ENCODE measurements at places on chromosomes 2 and 18. TPM values are rescaled to one million over a fixed set of nuclear protein-coding genes. Genes with fewer than 3 reads are reported as not detected.

- DNase-seq = no peak
Observed at GRCh38 chr18:22385718-22386117, 32.0 kb downstream of the CTAGE1 start.

DNA sequence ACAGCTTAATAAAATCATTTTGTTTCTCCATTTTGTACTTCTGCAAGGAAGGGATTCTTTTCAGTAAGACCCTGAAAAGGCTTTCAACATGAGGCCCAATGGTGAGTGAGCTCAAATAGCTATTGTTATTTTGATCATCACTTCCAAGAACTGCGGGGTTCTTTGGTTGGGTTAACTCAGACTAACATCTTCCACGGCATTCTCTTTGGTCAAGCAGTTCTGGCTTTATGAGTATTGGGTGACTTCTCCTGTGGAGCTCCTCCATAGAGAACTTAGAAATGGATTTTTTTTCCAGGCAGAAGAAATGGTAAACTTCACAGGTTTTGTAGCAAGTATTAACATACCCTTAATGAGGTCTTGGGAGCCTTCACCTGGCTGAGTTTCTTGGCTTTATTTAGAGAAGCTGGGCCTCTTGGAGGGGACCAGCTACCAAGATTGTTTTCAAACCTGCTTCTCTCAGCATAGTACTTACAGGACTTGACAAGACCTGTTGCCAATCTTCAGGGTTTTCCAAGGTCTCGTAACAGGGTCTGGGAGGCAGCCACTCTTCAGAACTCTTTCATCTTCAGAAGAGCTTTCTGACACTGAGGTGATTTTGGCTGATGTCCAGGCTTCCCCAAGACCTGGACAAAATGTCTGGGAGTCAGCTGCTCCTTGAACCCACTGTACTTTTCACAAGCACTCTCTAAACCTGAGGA, 353.2 kb upstream of the ETAA1 start:
- DNase-seq = no peak

DNA sequence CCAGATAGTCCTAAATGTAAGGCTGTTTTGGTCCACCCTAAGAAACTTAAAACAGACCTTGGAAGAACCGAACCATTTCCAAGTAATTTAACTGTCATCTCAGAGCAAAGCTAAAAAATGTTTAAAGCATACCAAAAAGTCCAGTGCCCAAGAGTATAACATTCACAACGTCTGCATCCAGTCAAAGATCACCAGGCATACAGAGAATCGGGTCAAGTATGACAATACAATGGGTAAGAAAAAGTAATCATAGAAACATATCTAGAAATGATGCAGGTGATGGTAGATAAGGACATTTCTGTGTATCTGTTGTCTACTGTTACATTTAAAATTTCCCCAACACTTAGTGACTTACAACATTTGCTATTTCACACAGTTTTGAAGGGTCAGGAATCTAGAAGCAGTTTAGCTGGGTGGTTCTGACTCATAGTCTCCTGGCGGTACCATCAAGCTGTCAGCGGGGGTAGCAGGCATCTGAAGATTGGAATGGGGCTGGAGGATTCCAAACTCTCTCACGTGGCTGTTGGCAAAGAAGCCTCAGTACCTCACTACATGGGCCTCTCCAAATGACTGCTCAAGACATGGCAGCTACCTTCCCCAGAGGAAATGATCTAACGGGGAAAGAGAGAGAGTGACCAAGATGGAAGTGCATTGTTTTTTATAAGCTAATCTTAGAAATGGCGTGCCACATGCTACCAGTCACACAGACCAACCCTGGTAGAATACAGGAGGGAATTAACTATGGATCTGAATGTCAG, 36.6 kb upstream of the DYNC2LI1 start:
- no peak for DNase-seq

GRCh38 chr2:148430101-148430500, 214.4 kb upstream of the EPC2 start:
- DNase-seq = no peak

- DNase-seq = no peak
Observed at GRCh38 chr18:35588995-35589394, 7.5 kb downstream of the GALNT1 start.

Gene ANKRD62
- not detected for total RNA-seq

DNA sequence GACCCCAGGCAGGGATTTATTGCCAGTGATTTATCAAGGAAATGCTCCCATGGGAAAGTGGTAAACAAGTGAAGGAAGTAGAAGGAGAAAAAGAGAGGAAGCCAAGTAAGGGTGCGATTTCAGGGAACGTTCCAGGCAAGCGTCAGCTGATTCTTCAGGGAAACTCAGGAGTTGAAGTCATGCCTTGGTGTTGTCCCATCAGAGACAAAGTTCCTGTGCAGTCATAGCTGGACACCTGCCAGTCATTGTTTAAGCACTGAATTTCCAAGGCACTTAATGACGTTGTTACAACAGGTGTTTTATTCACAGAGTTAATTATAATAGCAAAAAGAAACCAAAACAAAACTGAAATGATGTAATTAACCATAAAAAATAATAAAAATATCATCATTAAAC, 381.8 kb upstream of the CRIM1 start:
- DNase-seq = no peak

- no peak for DNase-seq
Observed at GRCh38 chr2:124283096-124283495, 258.0 kb downstream of the CNTNAP5 start.

GRCh38 chr2:170307555-170308351, 129.8 kb downstream of the MYO3B start:
- DNase-seq = no peak

DNA sequence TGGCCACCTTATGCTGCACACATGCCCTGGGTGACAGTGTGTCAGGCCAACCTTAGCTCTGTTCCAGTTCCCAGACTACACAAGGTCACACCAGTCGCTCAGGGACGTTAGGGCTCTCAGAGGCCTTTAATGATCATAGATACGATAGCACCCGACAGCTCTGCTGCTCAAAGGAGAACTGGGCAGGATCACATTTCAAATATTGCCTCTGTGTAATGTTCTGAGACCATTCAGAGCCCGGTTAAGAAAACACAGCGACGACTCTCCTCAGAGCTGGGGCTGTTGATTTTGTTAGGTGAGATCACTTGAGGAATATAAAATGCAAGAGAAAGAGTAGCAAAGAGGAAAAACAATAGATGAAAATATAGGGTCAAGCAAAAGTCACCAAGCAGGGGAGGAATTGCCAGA, 166.6 kb upstream of the TANK start:
- DNase-seq = no peak

- DNase-seq = no peak
Observed at GRCh38 chr18:24033641-24034412, 19.3 kb downstream of the TTC39C start.

GRCh38 chr2:196537311-196537710, 102.2 kb upstream of the CCDC150 start:
- DNase-seq = no peak

Gene KIF5C
- total RNA-seq = 18.3 TPM

- no peak for DNase-seq
Observed at GRCh38 chr2:34831096-34831495, 1232.0 kb upstream of the FAM98A start.

DNA sequence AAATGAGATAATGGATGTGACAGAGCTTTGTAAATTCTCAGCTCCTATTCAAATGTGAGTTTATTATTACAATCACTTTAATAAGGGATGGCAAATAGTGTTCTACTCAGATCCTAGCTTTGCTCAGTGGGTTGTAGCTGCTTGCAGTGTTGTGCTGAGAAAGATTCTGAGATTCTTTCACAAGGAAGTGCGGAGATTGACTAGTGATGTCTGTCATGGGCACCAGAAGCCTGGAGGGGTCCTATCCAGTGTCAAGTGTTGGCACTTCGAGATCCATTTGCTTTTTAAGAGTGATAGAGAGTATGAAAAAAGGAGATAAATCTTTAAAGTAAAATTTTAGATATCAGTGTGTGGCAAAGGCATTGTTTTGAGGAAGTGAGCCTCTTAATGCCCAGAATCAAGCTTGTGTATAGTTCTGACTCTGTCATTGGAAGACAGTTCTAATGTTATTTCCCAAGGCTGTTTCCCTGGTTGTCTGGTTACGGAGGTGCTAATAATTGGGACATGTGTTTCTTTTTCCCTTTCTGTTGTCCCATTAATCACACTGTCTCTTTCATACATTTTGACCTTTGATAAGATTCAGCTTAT, 181.7 kb upstream of the SPRED2 start:
- DNase-seq = no peak

DNA sequence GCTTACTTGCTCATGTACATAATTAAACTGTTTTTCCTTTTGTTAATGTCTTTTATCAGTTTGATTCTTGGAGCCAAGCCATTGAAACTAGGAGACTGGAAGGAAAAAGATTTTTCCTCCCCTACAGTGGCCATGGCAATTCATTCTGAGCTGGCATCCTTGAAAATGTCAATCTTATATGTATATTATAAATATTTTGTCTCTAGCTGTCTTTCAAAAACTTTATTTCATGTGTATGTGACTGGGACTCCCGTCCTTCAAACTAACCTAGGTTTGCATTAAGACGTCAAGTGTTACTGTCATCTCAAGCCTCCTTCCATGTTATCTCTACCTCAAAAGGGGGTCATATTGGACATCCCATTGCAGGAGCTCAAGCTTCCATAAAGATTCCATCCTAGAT, 280.4 kb downstream of the HRH4 start:
- DNase-seq = no peak

Measured in activated CD8-positive, alpha-beta memory T cell treated with anti-CD3 and anti-CD28 coated beads, Interleukin-2, amount 10 ng/mL, durations not matched to agents 7 days and 5 days (primary cell).